ENCODE measurements at places on chromosomes 7 and 10.

GRCh38 chr7:140225562-140226249 lies 48.9 kb upstream of the KDM7A start:
- DNase-seq = no peak

DNA sequence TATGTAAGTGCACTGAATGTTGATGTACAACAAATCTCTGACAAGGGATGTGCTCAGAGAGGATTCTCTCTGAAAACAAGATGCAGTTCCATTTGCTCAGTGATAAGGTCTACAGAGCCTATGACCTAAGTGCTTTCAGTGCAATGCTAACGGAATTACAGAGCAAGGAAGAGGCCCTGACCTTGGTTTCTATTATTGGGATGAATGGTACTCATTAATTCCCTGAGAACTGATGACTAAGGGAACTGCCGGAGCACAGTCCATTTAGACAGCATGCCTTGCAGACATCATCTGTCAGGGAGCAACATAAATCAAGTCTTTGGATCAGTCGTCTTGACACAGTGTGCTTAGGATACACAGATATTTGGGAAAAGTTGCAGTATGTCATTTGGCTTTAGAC lies 340.8 kb downstream of the PHTF2 start:
- no peak for DNase-seq

- DNase-seq = no peak
Observed at GRCh38 chr10:70274643-70275042, 9.2 kb downstream of the NPFFR1 start.

DNA sequence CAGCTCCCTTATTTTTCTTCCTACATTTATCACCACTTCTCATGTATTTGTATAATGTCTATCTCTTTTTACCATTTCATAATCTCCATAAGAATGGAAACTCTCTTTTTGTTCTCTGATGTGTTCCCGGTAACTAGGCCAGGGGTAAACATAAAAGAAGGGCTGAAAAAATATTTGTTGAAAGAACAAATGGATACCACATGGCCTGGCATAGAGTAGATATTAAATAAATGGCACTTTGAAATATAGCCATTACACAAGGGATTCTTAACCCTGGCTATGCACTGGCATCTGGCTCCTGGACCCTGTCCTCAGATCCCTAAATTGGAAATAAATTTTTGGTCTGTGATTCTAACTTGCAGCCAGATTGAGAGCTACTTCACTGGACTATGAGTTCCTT lies 30.4 kb downstream of the ELAPOR2 start:
- no peak for DNase-seq

DNA sequence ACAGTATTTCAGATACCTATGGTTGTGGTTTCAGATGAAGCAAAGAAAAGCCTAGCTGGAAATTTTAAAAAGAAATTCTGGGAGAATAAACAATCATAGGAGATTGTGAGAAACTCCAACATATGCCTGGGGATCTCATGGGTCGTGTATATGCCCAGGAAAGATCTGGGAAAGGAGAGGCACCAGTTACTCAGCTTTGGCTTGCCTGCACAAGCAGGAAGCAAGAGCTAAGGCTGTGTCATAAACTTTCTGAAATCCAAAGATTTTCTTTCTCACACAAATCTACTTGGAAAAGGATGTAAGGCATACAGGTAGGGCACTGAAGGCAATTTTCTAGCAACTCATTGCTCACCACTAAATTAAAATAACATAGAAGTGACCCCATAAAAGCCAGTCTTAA lies 373.6 kb downstream of the CDC14C start:
- DNase-seq = no peak

Measured in HL-60 (cell line).